LHCN-M2 (cell line): ENCODE measurements at places on chromosomes 1 and 21. TPM values are rescaled to one million over a fixed set of nuclear protein-coding genes. Genes with fewer than 3 reads are reported as not detected.

- peak; percentile 98 for DNase-seq
Measured at GRCh38 chr1:58727364-58727763, 27.5 kb upstream of the MYSM1 start.

DNA sequence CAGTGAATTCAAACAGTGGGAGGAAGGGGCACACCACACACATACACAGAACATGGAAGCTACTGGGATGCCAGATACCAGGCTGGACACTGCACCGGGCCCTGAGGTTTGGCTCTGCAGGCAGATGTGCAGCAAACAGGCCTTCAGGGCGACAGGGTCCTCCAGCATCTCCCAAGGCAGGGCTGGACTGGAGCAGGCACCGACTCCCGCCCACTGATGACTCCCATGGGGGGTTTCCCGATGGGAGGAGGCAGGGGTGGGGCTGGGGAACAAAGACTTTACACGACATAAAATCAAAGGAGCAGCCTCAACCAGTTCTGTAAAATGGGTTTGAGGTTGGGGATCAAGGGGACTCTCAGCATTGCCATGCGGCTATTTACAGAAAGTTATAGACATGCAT is 118.1 kb downstream of the SYT2 start:
- no peak for DNase-seq

- DNase-seq = peak; percentile 58
Measured at GRCh38 chr1:117674521-117675400, 68.9 kb downstream of the TENT5C start.

- DNase-seq = no peak
Measured at GRCh38 chr1:18485227-18485626, 4.5 kb downstream of the KLHDC7A start.

Gene CCT3
- total RNA-seq = 341 and 346 TPM in 2 replicates
